ENCODE measurements at places on chromosomes 13 and 19.

DNA sequence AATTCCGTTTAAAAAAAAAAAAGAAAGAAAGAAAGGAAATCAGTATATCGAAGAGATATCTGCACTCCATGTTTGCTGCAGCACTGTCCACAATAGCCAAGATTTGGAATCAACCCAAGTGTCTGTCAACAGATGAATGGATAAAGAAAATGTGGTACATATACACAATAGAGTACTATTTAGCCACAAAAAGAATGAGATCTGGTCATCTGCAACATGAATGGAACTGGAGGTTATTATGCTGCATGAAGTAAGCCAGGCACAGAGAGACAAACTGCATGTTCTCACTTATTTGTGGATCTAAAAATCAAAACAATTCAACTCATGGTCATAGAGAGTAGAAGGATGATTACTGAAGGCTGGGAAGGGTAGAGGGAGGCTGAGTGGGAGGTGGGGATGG is 16.3 kb downstream of the ZNF565 start:
- no peak for DNase-seq

DNA sequence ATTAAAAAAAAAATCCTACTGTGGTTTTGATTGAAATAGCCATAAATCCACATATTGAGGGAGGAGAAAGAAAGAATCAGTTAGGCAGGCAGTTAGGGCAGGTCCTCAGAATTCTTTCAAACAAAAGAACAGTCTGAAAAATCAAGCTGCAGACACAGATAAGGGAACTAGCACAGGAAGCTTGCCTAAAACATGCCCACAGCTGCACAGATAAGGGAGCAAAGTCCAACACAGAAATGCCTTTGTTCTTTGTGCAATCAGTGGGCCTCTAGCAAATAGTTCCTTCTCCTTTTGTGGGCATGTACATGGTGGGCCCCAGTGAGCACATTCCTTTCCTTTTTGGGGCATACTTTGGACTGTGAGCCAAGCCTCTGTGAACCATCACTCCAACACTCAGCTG is 42.7 kb downstream of the UTP14C start:
- DNase-seq = no peak

GRCh38 chr13:82597747-82598146 is 1284.5 kb downstream of the SLITRK1 start:
- no peak for DNase-seq

DNA sequence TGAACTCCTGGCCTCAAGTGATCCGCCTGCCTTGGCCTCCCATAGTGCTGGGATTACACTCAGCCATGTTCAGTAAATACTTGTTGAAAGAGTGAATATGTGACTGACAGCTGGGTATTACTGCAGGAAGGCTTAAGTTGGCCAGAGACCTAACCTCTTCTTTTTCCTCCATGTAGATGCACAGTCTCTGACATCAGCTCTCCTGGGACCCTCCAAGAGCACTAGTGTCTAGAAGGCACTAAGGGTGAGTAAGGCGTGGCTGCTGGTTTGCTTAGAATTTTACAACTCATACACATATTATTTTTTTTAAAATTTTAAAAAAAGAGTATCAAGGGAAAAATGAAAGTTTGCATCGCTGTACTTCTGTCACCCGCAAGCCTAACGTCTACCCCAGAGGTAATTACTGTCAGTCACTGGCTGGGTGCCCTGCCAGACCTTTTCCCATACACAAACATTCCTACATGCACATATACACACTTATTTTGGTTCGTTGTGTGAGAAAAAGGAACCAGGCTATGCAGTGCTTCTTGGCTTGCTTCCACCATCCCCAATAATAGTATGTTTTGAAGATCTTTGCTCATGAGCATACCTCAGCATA is 122.0 kb downstream of the SIPA1L3 start:
- DNase-seq = no peak
